Activated naive CD4-positive, alpha-beta T cell treated with anti-CD3 and anti-CD28 coated beads for 36 hours (primary cell): ENCODE measurements at places on chromosomes 16 and 17.
A peak's percentile ranks its signal among the peaks of the same experiment; 100 is the strongest.

DNA sequence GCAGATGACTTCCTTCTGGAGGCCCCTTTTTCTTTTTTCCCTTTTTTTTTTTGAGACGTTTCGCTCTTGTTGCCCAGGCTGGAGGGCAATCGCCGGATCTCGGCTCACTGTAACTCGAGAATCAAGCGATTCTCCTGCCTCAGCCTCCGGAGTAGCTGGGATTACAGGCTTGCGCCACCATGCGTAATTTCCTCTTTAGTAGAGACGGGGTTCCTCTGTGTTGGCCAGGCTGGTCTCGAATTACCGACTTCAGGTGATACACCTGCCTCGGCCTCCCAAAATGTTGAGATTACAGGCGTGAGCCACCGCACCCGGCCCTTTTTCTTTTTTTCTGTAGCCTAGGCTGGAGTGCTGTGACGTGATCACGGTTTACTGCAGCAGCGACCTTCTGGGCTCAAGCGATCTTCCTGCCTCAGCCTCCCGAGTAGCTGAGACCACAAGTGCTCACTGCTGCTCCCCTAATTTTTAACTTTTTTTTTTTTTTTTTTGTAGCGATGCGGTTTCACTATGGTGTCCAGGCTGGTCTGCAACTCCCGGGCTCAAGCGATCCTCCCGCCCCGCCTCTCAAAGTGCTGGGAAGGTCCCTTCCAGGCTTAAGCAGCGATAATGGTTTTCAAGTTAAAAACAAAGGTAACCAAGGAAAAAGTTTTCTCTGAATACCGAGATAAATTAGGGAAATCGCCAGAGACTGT, 956 bp upstream of the IST1 start:
- DNase-seq: peak; percentile 68

DNA sequence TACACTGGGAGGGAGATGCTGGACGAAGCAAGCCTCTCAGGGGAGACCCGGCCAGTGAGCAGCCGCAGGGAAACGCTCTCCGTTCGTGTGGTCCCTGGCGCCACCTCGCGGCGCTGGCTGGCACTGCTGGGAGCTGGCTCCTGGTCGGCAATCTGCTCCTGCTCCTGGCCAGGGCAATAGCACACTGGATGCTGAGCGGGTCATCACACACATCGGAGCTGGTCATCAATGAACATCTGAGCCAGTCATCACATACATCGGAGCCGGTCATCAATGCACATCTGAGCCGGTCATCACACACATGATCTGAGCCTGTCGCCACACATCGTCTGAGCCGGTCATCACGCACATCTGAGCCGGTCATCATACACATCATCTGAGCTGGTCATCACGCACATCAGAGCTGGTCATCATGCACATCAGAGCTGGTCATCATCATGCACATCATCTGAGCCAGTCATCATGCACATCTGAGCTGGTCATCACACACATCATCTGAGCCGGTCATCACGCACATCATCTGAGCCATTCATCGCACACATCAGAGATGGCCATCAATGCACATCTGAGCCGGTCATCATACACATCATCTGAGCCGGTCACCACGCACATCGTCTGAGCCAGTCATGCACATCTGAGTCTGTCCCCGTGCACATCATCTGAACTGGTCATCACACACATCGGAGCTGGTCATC, 217.3 kb downstream of the RBFOX3 start:
- peak; percentile 80 for DNase-seq

DNA sequence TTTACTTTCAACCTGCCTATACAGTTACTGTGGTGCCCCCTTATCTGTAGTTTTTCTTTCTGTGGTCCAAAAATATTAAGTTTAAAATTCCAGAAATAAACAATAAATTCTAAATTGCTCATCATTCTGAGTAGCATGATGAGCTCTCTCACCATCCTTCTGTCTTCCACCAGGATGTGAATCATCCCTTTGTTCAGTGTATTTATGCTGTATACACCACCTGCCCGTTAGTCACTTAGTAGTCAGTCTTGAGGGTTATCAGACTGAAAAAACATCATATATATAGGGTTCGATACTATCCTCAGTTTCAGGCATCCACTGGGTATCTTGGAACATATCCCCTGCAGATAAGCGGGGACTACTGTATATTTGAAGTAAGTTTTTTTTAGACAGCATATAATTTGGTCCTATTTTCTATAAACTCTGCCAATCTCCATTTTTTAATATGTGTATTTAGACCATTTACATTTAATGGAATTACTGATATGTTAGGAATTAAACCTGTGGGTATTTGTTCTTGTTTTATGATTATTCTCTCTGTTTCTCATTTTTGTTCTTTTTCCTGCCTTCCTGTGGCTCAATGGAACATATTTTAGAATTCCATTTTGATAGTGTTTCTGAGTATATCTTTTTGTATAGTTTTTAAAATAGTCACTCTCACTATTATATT, 31.0 kb downstream of the TBX21 start:
- DNase-seq: no peak

DNA sequence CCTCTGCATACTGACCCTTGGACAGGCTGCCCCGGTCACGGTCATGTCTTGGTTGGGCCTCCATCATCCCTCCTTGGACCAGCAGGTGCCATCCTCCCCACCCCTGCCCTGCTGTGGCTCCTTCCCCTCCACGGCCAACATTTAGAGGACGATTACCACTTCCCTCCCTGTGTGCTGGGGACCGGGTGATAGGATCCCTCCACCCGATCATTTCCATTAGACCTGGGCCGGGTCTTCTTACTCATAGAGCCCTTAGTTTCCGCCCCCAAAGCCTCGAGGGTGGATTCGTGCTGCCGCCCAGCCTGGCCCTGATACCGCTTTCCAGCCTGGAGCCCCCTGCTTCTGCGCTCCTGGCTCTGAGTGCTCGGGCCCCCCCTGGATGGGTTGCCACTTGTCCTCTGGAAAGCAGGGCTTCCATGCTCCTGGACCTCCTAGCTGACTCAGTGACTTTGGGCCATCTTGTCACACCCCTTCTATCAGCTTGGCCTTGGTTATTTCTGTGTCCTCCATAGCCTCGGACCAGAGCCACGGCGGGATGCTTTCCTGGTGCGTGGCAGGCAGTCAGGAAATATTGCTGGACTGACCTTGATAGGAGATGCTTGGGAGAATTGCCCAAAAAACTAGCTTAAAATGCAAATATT, 171.4 kb downstream of the SEC14L1 start:
- no peak for DNase-seq

- DNase-seq: no peak
Measured at GRCh38 chr17:59431601-59432000, 100.1 kb downstream of the YPEL2 start.

- no peak for DNase-seq
Measured at GRCh38 chr16:86834451-86835035, 256.2 kb downstream of the FOXL1 start.

DNA sequence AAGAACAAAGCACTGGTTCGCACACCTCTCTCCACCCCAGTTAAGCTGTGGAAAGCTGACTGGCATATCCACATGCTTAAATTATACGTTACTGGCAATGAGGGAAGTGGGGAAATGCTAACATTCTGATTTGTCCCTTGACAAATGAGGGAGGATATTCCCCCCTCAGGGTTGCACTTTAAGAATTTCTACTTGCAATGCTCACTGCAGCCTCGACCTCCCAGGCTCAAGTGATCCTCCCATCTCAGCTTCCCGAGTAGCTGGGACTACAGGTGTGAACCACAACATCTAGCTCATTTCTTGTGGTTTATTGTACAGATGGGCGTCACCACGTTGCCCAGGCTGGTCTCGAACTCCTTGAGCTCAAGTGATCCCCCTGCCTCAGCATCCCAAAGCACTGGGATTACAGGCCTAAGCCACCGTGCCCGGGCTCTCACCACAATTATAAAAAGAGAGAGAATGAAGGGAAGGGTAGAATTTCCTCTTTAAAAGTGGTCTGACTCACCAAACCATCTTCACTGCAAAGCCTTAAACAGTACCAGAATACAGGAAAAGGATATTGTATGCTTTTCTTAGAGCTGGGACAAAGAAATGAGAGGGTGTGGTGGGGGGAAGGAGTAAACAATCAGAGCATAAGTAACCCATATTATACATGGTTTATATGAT, 38.9 kb downstream of the KANSL1 start:
- DNase-seq: peak; percentile 61

GRCh38 chr16:55379876-55380390, 55.9 kb downstream of the IRX6 start:
- DNase-seq: no peak

DNA sequence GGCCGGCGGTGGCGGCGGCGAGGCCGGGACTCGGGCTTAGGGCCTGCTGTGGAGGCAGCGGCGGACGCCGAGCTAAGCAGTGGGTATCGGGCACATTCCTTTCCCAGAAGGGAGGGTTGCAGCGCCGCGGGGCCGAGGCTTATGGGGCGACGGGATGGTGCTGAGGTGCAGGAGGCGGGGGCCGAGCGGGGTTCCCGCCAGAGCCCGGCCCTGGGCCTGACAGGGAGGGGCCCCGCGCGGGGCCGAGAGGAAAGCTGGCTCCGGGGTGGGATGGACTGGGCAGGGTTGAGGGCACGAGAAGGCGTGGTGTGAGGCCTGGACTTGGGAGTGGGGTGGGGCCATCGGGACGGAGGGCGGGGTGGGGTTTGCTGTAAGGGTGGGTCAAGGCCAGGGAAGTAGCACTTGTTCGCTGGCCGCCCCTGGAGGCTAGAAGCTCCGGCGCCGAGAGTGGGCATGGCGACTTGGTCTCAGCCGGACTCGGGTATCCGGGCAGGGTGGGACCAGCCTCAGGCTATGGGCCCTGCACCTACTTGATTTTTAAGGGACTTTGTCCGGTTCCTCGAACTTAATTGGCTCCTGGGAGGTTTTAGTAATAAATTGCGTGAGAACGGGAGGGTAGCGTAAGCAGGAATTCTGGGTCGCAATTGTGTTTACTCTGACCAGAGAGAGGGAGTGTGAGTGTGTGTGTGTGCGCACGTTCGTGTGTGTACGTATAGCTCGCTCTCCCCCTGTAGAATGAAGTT, 396 bp downstream of the NFE2L1 start:
- peak; percentile 37 for DNase-seq
